ENCODE measurements at places on chromosomes 1 and 21.

DNA sequence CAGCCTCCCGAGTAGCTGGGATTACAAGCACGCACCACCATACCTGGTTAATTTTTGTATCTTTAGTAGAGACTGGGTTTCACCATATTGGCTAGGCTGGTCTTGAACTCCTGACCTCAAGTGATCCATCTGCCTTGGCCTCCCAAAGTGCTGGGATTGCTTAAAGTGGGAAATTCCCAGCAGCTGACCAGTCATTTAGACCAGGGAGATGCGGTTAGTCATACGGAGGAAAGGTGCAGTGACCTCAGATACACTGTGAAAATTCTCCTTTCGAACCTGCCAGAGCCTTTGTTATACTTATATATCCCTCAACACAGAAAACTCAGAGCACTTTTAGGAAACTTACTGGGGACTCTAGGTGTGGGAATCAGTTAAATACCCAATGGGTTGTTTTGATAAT is 39.6 kb downstream of the MAP10 start:
- H3K27ac ChIP-seq, result peak overlapping the region; percentile 53
- no peak overlapping the region for H3K4me3 ChIP-seq
- H3K36me3 ChIP-seq, result no peaks in the 10 kb centered on the region
- DNase-seq, result no peak
- no peaks in the 10 kb centered on the region for H3K4me1 ChIP-seq

DNA sequence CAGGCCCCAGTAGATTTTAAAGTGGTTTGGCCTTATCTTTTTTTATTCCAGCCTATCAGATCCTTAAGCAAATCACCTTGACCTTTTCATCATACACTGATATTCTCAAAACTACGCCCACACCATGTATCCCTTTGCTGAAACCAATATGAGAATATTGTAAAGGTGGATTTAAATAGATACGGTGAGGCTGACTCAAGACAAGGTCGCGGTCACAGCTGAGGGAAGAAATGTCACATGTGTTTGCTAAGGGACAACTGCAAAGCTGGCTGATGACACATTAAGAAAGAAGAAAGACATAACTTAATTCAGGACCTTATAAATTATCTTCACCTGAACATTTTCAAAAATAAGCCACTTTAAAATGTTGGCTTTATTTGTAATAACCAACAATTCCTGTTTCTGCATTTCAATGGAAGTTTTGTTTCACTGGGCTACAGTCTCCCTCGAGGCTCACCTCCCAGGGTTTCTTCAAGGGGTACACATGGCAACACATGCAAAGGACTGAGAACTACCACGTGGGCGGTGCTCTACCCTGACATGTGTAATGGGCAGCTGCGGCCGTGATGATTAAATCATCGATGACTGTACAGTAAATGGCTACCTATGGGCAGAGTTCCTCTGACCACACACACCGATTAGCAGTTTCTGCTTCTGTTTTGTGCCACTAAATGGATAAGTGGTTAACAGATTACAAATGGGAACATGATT is 189.5 kb downstream of the SIPA1L2 start:
- H3K36me3 ChIP-seq, result no peaks in the 10 kb centered on the region
- H3K27ac ChIP-seq, result no peak overlapping the region
- H3K4me1 ChIP-seq, result no peaks in the 10 kb centered on the region

GRCh38 chr1:109827466-109827865 is 63.7 kb upstream of the EPS8L3 start:
- H3K4me3 ChIP-seq, result no peak overlapping the region
- H3K27me3 ChIP-seq, result no peaks in the 10 kb centered on the region
- no peaks in the 10 kb centered on the region for H3K36me3 ChIP-seq
- no peak overlapping the region for H3K27ac ChIP-seq
- no peaks in the 10 kb centered on the region for H3K4me1 ChIP-seq

DNA sequence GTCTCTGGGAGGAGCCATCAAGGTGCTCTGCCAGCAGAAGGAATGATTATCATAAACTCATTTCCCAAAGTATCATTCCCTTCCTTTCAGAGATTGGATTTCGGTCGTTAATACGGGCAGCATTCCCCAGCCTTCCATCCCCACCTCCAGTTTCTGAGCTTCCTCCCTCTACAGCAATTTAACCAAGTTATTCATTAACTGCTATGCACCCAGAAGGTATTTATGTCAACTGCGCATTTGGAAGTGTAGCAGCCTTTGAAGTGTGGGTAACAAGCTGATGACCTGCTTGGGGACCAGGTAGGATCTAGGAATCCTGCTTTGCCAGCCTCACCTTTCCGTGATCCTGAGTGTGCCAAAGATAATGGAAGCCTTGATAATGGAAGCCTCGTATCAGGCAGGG is 172.4 kb upstream of the IGSF21 start:
- no peaks in the 10 kb centered on the region for H3K4me1 ChIP-seq
- no peaks in the 10 kb centered on the region for H3K36me3 ChIP-seq
- no peak overlapping the region for H3K27ac ChIP-seq
- no peak for DNase-seq
- no peak overlapping the region for H3K4me3 ChIP-seq

- no peaks in the 10 kb centered on the region for H3K36me3 ChIP-seq
- no peak overlapping the region for H3K27ac ChIP-seq
- no peak for DNase-seq
- no peaks in the 10 kb centered on the region for H3K27me3 ChIP-seq
- H3K4me1 ChIP-seq, result no peaks in the 10 kb centered on the region
- H3K4me3 ChIP-seq, result no peak overlapping the region
Measured at GRCh38 chr1:71026093-71026492, 21.5 kb downstream of the PTGER3 start.

GRCh38 chr1:6037338-6037762 is 8.3 kb upstream of the KCNAB2 start:
- no peak overlapping the region for H3K27ac ChIP-seq
- no peak overlapping the region for H3K4me3 ChIP-seq
- no peaks in the 10 kb centered on the region for H3K27me3 ChIP-seq
- no peaks in the 10 kb centered on the region for H3K36me3 ChIP-seq
